IMR-90 (cell line): ENCODE measurements at places on chromosomes 16 and 17. TPM values are rescaled to one million over a fixed set of nuclear protein-coding genes. Genes with fewer than 3 reads are reported as not detected.

CLUH gene
- 42.0 and 51.0 TPM in 2 replicates for polyA plus RNA-seq

PRAC2 gene
- polyA plus RNA-seq, result not detected in 2 replicates

MPP3 gene
- 10.7 and 11.9 TPM in 2 replicates for polyA plus RNA-seq

SRR gene
- polyA plus RNA-seq, result 13.1 and 14.5 TPM in 2 replicates

TVP23B gene
- 21.3 and 30.9 TPM in 2 replicates for polyA plus RNA-seq

TNFRSF13B gene
- not detected in 2 replicates for polyA plus RNA-seq

CCL11 gene
- not detected in 2 replicates for polyA plus RNA-seq

NPIPB9 gene
- 0.11 and 0.15 TPM in 2 replicates for polyA plus RNA-seq

CA10 gene
- polyA plus RNA-seq, result not detected in 2 replicates

KAT2A gene
- 28.2 and 31.4 TPM in 2 replicates for polyA plus RNA-seq

KRTAP2-2 gene
- polyA plus RNA-seq, result 0.17 TPM in 1 of 2 replicates, not detected in the other

VMP1 gene
- polyA plus RNA-seq, result 59.9 and 89.8 TPM in 2 replicates

CRYBA1 gene
- polyA plus RNA-seq, result not detected in 2 replicates

ZG16B gene
- polyA plus RNA-seq, result 0.46 and 0.65 TPM in 2 replicates

PSMD11 gene
- 63.4 and 64.7 TPM in 2 replicates for polyA plus RNA-seq

ITGAL gene
- not detected in 2 replicates for polyA plus RNA-seq

NAGPA gene
- polyA plus RNA-seq, result 12.2 and 15.0 TPM in 2 replicates

ZNF423 gene
- polyA plus RNA-seq, result 0.10 and 0.17 TPM in 2 replicates

PLCD3 gene
- polyA plus RNA-seq, result 36.6 and 39.0 TPM in 2 replicates

ABCA6 gene
- not detected in 2 replicates for polyA plus RNA-seq

PDXDC1 gene
- polyA plus RNA-seq, result 55.2 and 68.7 TPM in 2 replicates

CTRL gene
- 0.89 and 1.1 TPM in 2 replicates for polyA plus RNA-seq

TEKT1 gene
- polyA plus RNA-seq, result not detected in 2 replicates

CFAP97D1 gene
- 0.03 TPM in 1 of 2 replicates, not detected in the other for polyA plus RNA-seq

IRF8 gene
- not detected in 2 replicates for polyA plus RNA-seq

TBX2 gene
- 64.1 and 69.2 TPM in 2 replicates for polyA plus RNA-seq

ACSM3 gene
- polyA plus RNA-seq, result 0.50 and 0.55 TPM in 2 replicates

KRTAP9-2 gene
- not detected in 2 replicates for polyA plus RNA-seq

SOX15 gene
- 0.62 and 1.0 TPM in 2 replicates for polyA plus RNA-seq
